A549 (cell line): ENCODE measurements at places on chromosomes 2 and 18.

- no peak for DNase-seq
These were observed 555.8 kb upstream of the ID2 start for GRCh38 chr2:8125741-8126711.

- DNase-seq: no peak
These were observed 19.2 kb downstream of the KCNF1 start for GRCh38 chr2:10930721-10931516.

DNA sequence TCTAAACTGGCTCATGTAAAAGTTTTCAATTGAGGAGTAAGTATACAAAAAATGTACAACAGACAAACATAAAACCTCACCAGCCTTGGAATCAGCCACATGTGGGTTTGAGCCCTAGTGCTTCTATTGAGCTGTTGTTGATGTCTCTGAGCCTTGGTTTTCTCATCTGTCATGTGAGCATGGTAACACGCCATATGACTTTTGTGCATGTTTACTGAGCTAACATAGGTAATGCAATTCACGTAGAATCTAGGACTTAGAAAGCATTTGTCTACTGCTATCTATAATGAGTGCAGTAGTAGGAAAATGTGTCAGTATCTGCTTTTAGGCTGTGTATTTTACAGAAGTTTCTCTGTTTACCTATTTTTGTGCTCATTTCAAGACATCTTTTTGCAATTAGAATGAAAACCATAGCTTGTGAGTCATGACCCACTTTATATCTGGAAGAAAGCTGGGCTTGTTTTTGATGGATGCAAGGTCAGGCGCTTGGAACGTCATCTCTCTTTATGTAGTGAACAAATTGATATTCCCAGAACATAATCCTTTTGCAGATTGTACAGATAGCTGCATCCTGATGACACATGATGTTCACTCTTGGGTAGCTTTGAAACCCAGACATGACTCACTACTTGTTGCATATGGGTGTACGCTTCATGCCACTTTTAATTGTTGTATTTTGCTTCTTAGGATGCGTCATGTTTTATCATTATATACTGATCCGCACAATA is 94.3 kb downstream of the RNF144A start:
- DNase-seq: no peak

GRCh38 chr2:236945431-236946016 is 140.2 kb upstream of the COPS8 start:
- no peak for DNase-seq

- DNase-seq: peak; percentile 41
These were observed 87.8 kb downstream of the KCTD1 start for GRCh38 chr18:26460449-26461091.

DNA sequence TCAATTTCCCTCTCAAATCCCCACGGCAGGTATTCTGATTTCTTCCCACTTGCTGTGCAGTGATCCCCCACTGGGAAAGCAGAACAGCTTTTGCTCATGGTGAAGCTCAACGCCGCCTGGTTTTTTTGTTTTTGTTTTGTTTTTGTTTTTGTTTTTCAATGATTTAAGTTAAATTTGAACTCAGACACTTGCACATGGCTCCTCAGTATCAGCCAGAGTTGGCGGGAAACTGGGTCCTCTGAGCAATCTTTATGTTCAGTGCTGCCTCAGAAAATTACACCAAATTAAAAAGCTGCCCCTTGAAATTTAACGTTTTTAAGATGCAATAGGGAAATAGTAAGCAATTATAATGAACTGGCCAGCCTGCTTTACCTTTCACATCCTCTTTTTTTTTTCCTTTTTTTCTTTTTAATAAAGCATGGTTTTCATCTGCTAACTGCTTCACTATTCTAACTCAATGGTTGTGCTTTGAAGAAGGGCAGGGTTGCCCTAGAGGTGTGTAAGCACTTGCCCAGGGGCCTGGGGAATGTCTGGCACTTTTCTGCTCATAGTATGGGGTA is 277.0 kb upstream of the HNRNPA3 start:
- DNase-seq: no peak

DNA sequence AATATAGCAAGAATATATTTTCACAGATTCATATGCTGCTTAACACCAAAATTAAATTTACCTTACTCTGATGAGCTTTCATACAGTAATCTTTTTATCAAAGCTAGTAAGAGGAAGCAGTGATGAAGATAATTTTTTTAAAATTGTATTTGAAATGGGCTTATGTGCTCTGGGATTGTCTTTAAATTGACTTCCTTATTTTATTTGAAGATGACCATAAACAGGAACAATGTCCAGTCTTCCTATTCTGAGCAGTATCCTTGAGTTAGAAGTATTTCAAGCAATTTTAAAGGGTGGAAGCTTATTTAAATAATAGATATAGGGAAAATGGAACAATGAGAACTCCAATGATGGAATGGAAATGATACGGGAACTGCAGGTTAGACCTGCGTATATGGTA is 211.6 kb downstream of the MCFD2 start:
- DNase-seq: no peak

GRCh38 chr2:232444409-232445148 is 11.4 kb upstream of the ALPI start:
- DNase-seq: peak; percentile 85

- no peak for DNase-seq
These were observed 406.6 kb upstream of the MMADHC start for GRCh38 chr2:149994057-149994728.

- peak; percentile 1 for DNase-seq
These were observed 129.5 kb upstream of the CAVIN2 start for GRCh38 chr2:191976436-191976835.

GRCh38 chr2:221495731-221496130 is 76.4 kb downstream of the EPHA4 start:
- DNase-seq: no peak

- no peak for DNase-seq
These were observed 451.7 kb upstream of the HS6ST1 start for GRCh38 chr2:128770143-128771085.

- DNase-seq: no peak
These were observed 13.2 kb upstream of the DES start for GRCh38 chr2:219404954-219405353.

DNA sequence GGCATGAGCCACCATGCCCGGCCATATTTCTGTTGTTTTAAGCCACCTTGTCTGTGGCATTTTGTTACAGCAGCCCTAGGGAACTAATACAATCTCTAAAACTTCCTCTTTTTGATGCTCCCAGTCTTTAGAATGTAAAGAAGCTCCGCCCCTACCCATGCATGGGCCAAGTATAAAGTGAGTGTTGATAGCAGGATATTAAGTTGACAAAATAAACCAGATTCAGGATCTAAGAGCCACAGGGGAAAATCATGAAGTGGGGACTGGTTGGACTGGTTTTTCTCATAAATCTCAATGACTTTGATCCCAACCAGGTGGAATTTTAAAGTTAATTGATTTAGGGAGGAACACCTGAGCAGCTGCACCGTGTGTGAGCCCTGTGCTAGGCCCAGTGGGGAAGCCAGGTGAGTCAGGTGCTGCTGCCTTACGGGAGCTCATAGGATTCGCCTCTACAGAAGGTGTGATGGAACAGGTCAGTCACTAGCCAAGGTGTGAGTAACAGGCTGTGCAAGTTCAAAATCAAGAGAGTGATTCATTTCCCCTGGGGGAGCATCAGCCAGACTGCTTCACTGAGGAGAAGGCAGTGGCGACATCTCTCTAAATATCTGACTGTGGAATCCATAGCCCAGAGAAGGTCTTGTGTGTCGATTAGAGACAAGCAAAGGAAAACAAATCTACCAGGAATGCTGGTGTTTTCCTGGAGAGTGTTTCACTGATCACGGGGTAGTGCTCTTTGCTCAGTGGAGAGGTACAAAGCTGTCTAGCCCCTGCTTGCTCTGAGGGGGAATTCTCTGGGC is 63.0 kb upstream of the MSH2 start:
- no peak for DNase-seq

DNA sequence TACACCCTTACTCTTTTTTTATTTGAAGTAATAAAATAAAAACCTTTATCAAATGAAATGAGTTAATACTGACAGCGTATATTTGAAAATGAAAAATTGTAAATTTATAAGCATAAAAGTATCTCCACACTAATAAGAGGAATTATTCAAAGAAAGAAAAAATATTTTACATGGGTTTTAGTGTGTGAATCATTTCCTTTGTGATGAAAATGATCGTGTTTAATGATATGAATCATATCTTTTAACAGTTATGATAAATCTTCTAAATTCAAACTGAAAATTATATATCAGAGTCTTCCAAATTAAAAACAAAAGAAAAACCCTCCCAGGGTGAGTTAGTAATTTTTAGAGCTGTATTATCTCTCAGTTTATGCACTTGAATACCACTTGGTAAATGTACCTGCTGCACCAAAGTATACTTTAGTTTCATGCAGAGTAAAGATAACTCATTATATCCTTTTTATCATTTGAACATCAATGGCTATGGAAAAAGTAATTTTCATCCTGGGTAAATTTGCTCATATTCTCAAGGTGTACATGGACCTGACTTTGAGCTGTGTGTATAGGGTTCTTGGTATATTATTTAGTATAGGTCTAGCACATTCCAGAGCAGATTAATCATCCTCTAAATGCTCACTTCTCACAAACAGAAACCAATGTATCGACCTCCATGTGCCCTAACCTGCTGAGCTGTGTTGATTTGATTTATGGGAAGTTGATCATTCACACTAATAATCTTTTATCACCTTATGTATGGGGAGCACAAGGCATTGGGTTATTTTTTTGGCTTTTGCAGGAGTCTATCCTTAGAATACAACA is 98.7 kb upstream of the VWC2L start:
- no peak for DNase-seq

- DNase-seq: no peak
These were observed 9.4 kb upstream of the MOB1A start for GRCh38 chr2:74188018-74188601.

DNA sequence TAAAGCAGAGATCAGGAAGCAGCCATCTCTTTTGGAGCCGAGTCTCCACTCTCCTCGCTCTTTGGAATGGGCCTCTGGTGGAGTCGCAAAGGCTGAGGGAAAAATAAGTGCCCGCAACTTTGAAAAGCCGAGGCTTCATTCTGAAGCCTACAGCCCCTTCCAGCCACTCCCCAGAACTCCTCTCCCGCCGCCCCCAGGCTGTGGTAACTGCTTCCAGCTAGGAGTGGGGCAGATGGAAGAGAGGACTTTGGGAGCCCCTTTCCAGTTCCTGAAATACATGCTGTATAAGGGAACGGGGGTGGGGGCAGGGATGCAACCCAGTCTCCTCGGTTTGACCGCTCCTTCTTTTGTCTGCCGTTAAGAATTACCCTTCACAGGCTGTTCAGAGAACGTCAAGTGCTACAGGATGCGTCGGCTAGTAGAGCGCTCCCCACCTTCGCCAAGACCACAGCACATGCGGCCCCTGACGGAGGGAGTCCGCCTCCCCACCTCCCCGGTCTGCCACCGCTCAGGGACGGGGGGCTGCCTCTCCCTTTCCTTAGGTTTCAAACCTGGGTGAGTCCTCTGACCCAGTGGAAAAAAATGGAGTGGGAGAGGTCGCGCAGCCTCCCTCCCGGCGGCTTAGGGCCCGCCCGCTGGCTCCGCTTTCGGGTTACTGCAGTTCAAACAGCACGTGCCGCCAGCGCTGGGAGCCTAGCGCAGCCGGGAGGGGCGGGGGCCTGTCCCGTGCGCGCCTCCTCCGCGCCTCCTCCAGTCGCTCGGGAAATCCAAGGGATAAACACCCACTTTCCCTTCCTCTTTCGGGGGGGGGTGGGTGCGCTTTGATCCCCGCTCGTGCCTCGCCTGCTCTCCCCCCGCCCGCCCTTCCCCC is 4.9 kb downstream of the CYP26B1 start:
- no peak for DNase-seq

GRCh38 chr2:121030523-121030922 is 254.5 kb downstream of the TFCP2L1 start:
- DNase-seq: no peak

DNA sequence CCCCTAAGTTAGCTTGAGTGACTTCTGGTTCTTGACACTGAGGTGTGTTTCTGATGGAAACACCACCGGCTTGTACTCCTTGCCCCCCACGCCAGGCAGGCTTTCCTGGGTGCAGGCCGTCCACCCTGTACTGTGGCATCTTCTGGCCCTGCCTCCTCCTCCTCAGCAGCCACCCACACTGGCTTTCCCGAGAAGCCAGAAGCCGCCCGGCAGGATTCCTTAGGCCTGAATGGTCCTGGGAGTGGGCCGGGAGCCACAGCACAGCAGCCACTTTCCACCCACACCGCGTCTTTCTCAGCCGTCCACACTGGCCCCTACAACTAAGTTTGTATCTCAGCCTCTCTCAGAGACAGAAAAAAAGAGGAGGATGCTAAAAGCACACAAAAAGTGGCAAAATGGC is 2.1 kb upstream of the HSBP1L1 start:
- no peak for DNase-seq

DNA sequence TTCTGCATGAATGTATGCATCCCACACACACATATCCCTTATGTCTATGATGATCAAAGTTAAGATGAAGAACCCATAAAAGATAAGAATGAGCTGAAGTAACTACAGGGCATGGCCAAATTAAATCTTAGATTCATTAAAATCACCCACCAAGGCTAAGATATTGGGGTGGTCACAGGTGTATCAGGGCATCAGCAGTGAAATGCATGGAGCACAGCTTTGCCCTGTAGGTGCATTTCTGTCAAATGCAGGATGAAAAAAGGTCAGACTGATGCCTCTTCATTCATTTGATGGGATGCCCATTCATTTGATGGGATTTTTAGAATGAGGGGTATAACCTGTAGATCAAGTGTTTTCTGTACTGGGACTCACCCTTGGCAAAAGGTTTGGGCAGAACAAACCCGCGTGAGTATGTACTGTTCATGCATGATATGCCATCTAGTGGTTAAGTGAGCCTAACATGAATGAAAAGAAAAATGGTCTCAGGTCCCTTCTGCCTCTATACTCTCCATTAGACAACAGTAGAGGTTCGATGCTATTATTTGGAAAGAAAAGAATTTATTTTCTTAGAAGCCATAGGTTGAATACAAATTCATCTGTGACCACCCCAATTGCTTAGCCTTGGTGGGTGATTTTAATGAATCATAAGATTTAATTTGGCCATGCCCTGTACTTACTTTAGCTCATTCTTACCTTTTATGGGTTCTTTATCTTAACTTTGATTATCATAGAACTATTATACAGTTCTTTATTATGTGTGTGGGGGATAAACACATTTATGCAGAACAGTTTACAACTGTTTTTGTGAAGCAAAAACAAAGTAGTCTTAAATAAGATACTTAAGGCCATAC is 43.2 kb upstream of the NOSTRIN start:
- DNase-seq: peak; percentile 37

- no peak for DNase-seq
These were observed 153.7 kb downstream of the PRKCE start for GRCh38 chr2:45804987-45805755.

DNA sequence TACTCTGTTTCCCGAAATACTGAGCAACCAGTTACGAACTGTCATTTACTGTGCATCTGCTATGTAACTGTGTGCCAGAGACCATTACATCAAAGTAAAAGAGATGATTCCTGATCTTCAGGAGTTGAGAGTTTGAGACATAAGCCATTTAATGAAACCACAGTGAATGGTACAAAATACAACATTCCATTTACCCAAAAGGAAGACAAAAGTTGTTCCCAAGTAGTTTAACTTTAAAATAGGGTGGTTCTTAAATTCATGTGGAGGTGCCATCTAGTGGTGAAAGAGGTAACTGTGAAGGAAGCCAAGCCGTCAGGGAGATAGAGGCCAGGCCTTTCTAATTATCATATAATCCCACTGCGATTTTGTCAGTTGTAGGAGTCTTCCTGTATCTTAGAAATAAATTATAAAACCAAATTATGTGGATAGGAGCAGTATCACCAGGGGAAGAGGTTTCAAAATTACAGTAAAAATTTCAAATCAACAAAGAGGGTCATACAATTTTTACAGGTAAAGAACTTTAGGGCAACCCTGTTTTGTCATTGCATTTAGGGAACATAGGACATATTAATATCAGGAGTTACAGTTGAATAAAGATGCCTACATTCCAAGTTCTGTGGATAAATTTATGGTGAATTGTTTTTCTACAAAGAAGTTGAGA is 67.7 kb downstream of the EPAS1 start:
- DNase-seq: peak; percentile 71
